Natural killer cell (primary cell): ENCODE measurements at places on chromosomes 16 and 17. TPM values are rescaled to one million over a fixed set of nuclear protein-coding genes. Genes with fewer than 3 reads are reported as not detected.

DNA sequence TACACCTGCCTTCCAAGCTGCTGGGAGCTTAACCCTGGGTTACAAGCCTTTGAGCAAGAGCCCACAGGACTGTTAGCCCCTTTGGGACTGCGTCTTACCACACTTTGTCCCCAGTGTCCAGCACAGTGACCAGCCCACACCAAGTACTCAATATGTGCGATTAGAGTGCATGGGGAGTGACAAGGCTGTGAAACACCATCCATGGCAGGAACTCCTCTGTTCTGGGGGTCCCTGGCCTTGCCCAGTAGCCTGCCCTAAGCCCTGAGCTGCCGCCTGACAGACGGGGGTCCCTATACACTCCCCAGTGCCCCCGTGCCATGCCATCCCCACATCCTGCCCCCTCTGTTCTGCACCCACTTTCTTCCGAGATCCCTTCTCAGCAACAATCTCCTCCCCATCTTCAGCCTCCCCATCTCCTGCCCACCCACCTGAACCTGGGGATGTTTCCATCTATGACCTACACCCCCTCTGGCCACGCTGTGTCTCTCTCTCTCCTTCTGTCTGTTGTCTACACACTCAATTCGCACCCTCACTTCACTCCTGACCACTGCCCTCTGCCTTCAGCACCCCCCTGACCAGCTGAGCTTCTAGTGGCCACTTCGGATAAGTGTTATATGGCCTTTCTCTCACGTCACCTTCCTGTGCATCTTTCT is 112.9 kb upstream of the SMURF2 start:
- no peak overlapping the region for H3K27ac ChIP-seq
- H3K4me3 ChIP-seq = no peak overlapping the region
- DNase-seq = no peak
- H3K36me3 ChIP-seq = no peaks in the 10 kb centered on the region

DNA sequence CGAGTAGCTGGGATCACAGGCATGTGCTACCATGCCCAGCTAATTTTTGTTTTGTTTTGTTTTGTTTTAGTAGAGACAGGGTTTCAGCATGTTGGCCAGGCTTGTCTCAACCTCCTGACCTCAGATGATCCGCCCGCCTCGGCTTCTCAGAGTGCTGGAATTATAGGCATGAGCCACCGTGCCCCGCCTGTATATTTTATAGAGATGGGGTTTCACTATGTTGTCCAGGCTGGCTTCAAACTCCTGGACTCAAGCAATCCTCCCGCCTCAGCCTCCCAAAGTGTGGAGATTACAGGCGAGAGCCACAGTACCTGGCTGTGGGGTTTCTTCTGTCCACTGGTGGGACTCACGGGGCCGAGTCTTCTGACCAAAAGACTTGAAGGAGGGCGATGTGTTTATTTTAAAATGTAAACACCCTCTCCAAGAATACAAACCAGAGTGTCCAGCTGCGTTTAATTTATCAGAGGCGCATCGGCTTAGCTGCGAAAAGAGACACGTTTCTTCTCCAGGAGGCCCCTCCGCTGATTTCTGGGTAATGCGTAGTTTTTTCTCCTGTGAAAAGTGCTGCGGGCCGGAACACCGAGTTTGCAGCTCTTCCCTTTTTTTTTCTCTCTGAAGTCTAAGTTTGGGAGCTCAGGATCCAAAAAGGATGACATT is 86.9 kb upstream of the CIBAR2 start:
- no peaks in the 10 kb centered on the region for H3K27me3 ChIP-seq
- no peaks in the 10 kb centered on the region for H3K36me3 ChIP-seq
- no peaks in the 10 kb centered on the region for H3K4me1 ChIP-seq
- DNase-seq = no peak
- no peak overlapping the region for H3K27ac ChIP-seq
- H3K4me3 ChIP-seq = no peak overlapping the region

Gene TEX19
- not detected for total RNA-seq

DNA sequence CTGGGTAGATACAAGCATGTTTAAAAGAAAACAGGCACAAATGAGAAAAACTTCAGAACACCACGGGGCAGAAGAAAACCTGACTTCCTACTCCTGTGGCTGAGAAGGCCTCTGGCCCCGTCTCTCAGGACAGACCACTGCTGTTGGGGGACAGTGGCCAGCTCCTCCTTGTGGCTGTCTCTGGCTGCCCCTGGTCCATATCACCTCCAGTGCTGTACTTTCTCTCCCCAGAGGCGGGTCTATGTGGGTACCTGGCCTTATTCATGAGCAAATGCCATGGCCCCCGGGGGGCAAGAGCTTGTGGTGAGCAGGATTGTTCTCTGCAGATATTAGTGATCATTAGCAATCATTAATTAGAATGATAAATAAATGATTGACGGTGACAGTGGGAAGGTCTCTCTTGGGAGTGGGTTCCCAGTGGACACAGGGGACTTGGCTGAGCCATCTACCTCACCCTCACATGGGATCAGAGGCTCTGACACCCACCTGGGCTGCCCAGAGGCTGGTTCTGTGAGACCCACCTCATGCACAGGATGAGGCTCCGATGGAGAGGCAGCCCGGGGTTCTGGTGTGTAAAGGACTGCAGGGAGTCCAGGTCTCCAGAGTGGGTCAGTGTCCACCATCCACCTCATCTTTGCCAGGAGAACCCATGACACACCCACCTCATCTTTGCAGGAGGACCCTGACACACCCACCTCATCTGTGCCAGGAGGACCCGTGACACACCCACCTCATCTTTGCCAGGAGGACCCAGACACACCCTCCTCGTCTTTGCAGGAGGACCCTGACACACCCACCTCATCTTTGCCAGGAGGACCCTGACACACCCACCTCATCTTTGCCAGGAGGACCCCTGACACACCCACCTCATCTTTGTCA is 30.6 kb upstream of the CBFA2T3 start:
- H3K27ac ChIP-seq = no peak overlapping the region
- DNase-seq = no peak
- H3K36me3 ChIP-seq = no peaks in the 10 kb centered on the region

DNA sequence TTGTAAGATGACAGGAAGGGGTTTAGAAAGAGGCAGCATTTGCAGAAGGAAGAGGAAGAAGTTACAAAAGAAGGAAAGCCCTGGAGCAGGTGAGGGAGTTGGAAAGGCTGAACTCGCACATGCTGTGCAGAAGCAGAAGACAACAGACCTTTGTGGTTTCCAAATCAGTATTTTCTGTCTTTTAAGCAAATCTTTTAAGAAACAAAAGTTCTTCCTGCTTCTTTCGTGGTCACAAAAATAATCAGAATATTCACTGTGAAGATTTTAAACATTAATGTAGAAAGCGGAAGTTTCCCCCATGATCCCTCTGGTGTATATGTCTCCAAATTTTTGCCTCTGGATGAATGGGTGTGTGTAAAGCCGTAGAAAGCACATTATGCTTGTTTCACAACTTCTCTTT is 25.8 kb downstream of the ZNRF1 start:
- H3K36me3 ChIP-seq = no peaks in the 10 kb centered on the region
- H3K4me3 ChIP-seq = no peak overlapping the region
- H3K27me3 ChIP-seq = no peaks in the 10 kb centered on the region

DNA sequence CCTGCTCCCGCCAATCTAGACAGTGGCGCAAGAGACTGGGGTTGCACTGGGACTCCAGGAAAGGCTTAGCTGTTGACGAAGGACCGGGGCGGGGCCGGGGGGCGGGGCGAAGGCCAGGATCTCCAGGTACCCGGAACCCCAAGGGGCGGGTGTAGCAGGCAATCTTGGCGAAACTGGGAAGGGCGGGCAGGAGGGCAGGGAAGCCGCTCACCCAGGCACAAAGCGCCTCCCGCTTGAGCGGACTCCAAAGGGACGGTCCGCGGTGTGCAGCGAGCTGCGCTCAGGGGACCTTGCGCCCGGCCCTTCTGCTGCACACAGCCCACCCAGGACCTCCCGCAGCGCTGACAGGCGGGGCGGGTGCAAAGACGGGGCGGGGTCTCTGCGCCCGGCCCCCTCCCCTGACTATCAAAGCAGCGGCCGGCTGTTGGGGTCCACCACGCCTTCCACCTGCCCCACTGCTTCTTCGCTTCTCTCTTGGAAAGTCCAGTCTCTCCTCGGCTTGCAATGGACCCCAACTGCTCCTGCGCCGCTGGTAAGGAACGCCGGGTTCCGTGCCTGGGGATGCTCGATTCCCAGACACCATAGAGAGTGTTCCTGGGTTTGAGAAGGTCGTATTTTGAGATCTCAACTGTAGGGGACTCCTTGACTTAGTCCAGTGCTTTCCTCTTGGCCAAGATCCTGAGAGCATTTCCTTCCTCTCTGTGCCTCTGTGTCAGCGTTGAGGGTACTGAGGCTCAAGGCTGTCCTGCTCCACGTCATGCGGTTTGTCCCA is at the start of gene MT1F:
Gene MT1F, plus strand, starts transcription at position 405 of the 772 bp plus-strand sequence. Its CDS starts 100 bp downstream, at position 505.
- H3K27me3 ChIP-seq = peaks cover 2% of the 10 kb centered on the region
- peak; percentile 36 for DNase-seq
- peak within 1 kb of the TSS; percentile 83 for H3K4me3 ChIP-seq
- peak within 1 kb of the TSS; percentile 57 for H3K27ac ChIP-seq

DNA sequence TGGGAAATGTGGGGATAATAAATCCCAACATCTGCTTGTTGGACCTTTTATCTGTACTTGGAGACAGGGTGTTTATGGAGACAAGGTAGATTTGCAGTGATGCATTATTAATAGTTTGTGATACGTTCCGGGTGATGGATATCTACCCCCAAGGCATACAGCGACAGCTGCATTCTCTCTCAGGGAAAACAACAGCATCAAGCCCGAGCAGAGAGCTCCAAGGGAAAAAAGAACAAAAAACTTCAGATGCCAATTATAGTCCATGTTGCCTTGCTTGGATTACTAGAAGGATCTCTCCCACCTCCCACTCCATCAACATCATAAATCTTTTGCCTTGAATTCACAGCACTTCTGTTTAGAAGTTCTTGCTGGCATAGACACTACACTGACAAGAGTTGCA is 187.5 kb upstream of the CDH11 start:
- H3K4me1 ChIP-seq = no peaks in the 10 kb centered on the region
- no peak overlapping the region for H3K4me3 ChIP-seq
- H3K36me3 ChIP-seq = no peaks in the 10 kb centered on the region

Gene ARL16
- total RNA-seq = 39.3 TPM

DNA sequence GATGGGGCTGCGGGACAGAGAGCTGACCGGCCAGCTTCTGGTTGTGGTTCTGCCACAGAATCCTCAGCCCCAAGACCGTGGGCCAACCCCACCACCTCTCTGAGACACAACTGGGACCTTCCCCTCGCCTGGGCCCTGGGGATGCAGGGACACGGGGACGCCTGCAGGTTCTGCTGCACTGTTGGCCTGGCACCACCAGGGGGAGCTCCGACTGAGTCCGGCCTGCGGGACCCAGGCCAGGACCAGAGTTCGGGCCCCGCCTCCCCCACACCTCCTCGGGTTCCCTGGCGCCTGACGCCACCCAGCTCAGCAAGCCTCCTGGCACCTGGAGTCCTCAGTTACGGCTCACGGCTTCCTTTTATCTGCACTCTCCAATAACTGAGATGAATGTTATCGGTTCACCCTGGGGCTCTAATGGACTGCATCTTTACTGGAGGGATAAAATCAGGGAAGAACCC is 27.3 kb downstream of the TBC1D16 start:
- peaks cover 17% of the 10 kb centered on the region for H3K4me1 ChIP-seq
- H3K27me3 ChIP-seq = no peaks in the 10 kb centered on the region
- no peaks in the 10 kb centered on the region for H3K36me3 ChIP-seq
- no peak overlapping the region for H3K27ac ChIP-seq

- H3K4me3 ChIP-seq = no peak overlapping the region
- DNase-seq = no peak
- no peaks in the 10 kb centered on the region for H3K36me3 ChIP-seq
- H3K4me1 ChIP-seq = no peaks in the 10 kb centered on the region
- no peak overlapping the region for H3K27ac ChIP-seq
Measured at GRCh38 chr17:8585911-8586310, 44.6 kb downstream of the MYH10 start.

Gene KRT9
- not detected for total RNA-seq

GRCh38 chr17:42189651-42189965 is 4.4 kb upstream of the HCRT start:
- no peaks in the 10 kb centered on the region for H3K27me3 ChIP-seq
- no peak for DNase-seq
- peaks cover 3% of the 10 kb centered on the region for H3K36me3 ChIP-seq

DNA sequence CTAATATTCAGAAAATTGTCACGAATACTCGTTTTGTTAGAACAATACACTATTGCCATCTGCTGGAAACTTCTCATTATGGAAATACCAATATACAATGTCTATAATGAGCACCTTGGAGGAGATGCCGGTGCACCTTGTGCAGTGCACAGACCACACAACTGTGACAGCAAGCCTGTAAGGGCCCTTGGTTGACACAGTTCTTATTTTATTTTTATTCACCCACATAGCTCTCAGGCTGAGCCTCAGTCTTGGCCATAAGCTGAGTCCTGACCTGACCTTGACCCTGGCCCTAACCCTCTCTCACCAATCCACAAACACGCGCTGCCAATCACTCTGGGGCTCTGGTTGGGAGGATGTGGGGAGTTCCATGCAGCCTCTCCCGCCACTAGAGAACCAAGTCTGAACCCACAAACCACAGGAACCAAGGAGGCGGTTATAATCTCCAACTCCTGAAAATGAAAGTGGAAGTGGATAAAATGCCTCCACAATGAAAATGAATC is 7.6 kb downstream of the AIPL1 start:
- H3K4me3 ChIP-seq = no peak overlapping the region
- H3K27me3 ChIP-seq = no peaks in the 10 kb centered on the region
- DNase-seq = peak; percentile 29
- no peak overlapping the region for H3K27ac ChIP-seq
- H3K4me1 ChIP-seq = peaks cover 22% of the 10 kb centered on the region

Gene PNMT
- total RNA-seq = 2.5 TPM

Gene SLFN14
- total RNA-seq = 0.35 TPM

DNA sequence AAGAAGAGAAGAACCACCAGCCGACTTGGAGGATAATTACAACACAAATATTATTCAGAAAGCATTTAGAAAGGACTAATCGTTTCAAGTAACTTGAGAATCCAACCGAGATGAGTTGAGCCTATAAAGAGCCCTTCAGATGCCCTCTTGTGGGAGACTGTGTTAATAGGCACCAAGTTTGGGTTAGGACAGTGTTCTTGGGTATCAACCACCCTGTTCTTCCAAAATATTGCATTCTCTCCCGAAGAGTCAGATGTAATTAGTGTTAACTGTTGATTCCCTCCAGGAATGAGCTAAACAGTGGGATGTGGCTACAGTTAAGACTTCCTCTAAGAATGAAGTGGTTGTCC is 87.8 kb upstream of the NOL11 start:
- H3K27ac ChIP-seq = no peak overlapping the region
- H3K36me3 ChIP-seq = peaks cover 25% of the 10 kb centered on the region
- H3K4me3 ChIP-seq = no peak overlapping the region
- DNase-seq = peak; percentile 50
- no peaks in the 10 kb centered on the region for H3K27me3 ChIP-seq
- no peaks in the 10 kb centered on the region for H3K4me1 ChIP-seq

Gene CSNK2A2
- total RNA-seq = 61.1 TPM

Gene BAIAP3
- total RNA-seq = 17.7 TPM

- H3K27ac ChIP-seq = no peak overlapping the region
- H3K4me3 ChIP-seq = no peak overlapping the region
- peaks cover 40% of the 10 kb centered on the region for H3K36me3 ChIP-seq
- H3K27me3 ChIP-seq = no peaks in the 10 kb centered on the region
Measured at GRCh38 chr16:8851761-8852403, 16.9 kb downstream of the CARHSP1 start.

Gene IL17C
- 0.61 TPM for total RNA-seq

Gene NUPR1
- not detected for total RNA-seq
